ENCODE measurements at places on chromosomes 16 and 17.

DNA sequence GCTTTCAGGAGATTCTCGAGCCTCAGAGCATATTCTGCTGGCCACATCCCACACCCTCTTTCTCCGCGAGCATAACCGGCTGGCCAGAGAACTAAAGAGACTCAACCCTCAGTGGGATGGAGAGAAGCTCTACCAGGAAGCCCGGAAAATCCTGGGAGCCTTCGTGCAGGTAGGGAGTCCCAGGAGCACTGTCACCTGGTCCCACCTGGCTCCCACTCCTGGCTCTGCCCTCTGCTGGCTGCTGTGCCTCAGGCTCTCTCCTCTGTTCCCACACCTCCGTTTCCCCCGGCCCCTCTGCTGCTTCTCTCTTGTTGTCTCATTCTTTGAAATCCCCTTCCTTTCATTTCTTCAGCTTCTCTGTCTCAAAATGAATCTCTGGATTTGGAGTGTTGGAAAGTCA is 16.4 kb downstream of the LPO start:
- DNase-seq, result no peak

- peak; percentile 43 for DNase-seq
Measured at GRCh38 chr17:17205368-17206123, 587 bp downstream of the PLD6 start.

DNA sequence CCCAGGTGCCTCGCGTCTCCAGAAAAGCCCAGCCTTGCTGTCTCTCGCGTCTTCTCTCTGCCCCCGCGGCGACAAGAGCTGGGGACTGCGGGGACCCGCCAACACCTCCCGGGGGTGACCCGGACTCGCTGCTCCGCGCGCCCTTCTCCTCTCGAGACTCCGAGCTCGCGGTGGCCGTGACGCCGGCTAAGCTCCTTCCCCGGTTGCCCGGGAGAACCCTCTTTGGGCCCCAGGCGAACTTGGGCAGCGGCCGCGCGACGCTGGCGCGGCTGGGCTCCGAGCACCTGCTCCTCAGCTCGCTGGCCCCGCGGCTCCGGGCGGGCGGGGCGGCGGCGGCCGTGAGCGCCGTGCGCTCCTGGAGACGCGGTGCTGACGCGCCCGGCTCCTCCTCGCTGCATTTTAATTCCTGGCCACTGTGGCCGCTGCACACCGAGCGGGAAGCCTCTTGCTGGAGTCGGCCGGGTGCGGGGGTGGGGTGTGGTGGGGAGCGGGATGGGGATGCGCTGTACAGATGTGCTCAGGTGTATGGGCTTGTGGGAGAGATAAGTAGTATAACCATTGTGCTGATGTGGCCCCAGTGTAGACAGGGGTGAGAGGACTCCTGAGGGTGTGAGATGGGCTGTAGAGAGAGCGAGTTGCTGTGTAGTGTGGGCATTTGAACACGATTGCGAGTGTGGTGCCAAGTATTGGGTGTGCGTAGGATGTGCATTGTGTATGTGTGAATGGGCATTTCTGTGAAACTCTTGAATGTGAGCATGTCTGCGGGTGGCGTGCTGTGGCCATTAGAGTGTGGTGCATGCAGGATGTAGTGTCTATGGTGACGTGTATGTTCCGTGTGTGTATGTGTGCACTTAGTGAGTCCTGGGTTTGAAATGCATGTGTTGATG is at the start of gene ASIC2:
TSS of gene ASIC2 (minus strand) at position 315 of the 887 bp plus-strand sequence.
- no peak for DNase-seq

GRCh38 chr17:59485946-59486345 is 79.5 kb upstream of the DHX40 start:
- DNase-seq, result no peak

DNA sequence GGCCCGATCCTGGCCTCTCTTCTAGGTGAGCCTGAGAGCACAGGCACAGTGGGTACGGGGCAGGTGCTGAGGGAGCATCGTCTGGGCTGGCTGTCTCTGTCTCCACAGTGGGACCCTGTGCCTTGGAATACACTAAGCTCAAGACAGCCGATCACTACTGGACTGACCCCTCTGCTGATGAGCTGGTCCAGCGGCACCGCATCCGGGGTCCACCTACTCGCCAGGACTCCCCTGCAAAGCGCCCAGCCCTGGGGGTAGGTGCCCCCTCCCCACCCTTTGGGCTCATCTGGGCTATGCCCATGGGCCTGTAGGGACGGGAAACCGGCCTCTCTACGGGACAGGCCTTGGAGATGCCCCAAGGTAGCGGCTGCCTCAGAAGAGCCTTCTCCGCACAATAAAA is 25.6 kb downstream of the SGSM2 start:
- DNase-seq, result no peak

DNA sequence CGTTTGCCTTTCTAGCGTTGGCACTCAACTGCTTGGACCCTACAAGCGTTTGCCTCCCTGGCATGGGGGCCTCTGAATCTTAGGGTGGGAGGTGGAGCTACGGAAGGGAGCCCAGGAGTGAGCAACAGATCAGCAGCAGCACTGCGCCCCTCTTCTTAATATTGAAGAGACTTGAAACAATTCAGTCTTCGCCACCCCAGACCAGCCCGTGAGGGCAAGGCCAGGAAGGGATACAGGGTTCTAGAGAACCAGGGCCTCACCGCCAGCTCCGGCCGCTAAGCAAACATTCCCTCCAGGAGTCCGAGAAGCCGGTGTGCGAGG is 1.5 kb upstream of the GPRC5C start:
- DNase-seq, result no peak

DNA sequence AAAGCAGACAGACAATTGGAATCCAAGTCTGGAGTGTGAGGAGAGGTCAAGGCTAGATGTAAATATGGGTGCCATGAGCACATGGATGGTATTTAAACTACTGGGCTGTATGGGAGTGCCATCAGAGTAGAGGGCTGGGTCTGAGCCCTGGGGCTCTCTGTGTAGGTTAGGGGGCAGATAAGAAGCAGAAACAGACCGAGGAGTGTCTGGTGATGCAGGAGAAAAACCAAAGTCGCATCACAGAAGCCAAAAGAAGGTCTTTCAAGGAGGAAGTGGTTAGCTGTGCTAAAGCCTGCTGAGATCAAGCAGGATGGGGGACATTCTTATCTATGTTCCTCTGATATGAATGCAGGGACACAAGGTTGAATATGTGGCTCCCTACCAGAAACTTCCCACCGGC is 1.9 kb downstream of the TSEN54 start:
- DNase-seq, result no peak

- no peak for DNase-seq
Measured at GRCh38 chr17:54680410-54680809, 220.2 kb upstream of the TOM1L1 start.

- no peak for DNase-seq
Measured at GRCh38 chr16:3781421-3781820, 64.1 kb upstream of the TRAP1 start.

GRCh38 chr17:51461578-51462004 is 201.2 kb downstream of the UTP18 start:
- peak; percentile 58 for DNase-seq

DNA sequence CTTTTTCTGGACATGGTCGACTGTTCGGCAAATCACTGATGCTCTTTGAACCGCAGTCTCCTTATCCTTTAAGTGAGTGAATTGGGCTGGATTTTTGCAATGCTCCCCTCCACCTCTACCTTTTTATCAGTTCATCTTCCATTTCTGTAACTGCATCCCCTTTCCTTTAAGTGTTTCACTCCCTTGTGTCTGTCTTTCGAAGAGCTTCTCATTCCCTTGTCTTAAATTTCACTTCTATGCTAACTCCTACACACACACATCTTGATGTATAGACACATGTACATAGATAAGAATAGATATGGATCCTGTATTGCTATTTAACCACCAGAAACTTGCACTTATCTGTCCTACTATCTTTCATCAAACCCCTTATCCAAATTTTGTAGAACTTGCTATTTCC is 250.7 kb downstream of the PHKB start:
- no peak for DNase-seq

DNA sequence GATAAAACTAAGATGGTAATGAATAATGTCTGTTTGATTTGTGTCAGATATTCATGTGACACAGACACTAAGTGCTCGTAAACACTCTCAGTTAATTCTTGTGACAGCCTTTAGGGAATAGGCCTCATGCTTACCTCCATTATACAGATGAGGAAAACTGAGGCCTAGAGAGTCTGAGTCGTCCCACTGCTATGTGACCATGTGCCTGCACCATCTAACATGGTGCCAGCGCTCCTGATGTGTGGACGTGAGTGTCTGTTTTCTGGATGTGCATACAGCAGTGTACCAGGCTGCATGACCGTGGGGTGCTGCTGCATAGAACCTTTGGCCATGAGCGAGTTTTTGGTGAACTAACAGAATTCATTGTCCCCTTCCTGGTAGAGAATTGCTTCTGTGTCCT is 61.8 kb downstream of the MPRIP start:
- no peak for DNase-seq

DNA sequence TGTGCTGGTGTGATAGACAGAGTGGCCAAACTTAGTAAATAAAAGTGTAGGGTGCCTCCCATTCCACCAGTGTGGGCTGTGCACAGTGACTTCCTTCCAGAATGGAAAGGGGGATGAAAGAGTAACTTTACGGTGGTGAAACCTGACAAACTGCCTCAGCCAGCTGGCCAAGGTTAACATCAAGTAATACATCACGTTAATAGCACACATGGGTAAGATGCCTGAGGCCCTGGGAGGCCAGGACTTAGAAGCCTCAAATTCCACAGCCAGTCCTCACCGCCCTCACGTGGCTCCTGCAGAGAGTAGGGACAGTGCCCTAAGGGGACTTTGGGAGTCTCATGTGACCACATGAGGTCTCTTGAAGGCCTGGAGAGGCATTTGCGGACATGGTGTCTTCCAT is 14.1 kb downstream of the RMI2 start:
- no peak for DNase-seq

DNA sequence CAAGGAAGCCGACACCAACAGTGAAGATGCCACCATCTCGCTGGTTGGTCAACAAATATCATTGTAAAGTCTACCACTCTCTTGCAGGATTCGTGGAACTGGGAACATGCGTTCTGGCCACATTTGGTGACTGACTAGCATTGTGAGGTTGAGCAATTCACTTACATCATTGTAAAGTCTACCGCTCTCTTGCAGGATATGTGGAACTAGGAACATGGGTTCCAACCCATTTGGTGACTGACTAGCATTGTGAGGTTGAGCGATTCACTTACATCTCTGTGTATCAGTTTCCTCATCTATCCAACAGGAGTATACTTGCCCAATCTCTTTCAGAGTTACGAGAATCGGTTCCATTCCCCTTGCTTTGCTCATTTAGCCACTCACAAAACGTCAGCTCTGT is 42.6 kb upstream of the RPH3AL start:
- no peak for DNase-seq

- no peak for DNase-seq
Measured at GRCh38 chr16:86484240-86484639, 26.1 kb upstream of the FOXF1 start.

- no peak for DNase-seq
Measured at GRCh38 chr16:74773446-74774222, 986 bp downstream of the FA2H start.

- DNase-seq, result no peak
Measured at GRCh38 chr16:81542609-81543570, 98.3 kb downstream of the CMIP start.

- DNase-seq, result no peak
Measured at GRCh38 chr17:77709594-77709993, 248.9 kb upstream of the TNRC6C start.

GRCh38 chr17:13753771-13754170 is 152.0 kb upstream of the HS3ST3A1 start:
- no peak for DNase-seq

- no peak for DNase-seq
Measured at GRCh38 chr16:49839017-49839825, 16.7 kb downstream of the ZNF423 start.

DNA sequence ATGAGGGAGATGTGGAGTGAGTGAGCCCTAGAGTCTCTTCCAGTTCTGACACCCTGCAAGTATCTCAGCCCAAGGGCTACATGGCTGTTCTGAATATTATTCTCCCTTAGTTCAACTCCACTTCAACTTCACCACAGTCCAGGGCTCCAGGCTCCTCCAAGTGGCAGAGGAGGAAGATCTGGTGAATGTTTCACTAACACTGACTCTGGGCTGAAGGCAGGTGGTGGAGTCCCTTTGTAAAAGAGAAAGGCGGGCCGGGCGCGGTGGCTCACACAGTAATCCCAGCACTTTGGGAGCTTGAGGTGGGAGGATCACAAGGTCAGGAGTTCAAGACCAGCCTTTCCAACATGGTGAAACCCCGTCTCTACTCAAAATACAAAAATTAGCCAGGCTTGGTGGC is 13.6 kb downstream of the CCDC92B start:
- DNase-seq, result no peak

DNA sequence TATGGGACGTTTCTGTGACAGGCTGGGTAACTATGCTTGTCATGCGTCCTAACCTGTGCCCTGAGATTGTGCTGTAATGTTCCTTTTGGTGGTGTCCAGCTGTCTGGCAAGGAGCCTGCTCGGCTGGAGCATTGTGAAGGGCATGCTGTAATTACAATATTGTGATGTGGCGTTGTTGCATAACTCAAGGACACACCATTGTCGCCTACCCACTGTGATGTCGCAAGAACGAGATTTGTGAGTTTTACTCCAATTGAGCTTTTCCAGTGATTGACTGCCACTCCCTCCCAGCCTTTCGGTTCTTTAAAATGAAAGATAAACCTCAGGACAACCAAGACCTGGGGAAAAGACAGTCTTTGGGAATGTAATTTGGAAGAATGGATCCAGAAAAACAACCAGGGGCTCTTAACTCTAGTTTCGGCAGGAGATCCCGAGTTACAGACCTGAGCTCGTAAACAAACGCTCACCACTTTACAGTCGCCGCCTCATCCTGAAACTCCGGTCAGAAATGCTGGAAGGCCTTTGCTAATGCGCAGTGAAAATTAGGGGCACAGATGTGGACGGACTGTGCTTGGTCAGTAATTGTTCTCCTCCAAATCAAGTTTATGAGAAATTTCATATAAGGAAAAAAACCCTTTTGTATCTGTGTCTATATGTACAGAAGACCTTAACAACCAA is 1.3 kb downstream of the ZNF750 start:
- no peak for DNase-seq

DNA sequence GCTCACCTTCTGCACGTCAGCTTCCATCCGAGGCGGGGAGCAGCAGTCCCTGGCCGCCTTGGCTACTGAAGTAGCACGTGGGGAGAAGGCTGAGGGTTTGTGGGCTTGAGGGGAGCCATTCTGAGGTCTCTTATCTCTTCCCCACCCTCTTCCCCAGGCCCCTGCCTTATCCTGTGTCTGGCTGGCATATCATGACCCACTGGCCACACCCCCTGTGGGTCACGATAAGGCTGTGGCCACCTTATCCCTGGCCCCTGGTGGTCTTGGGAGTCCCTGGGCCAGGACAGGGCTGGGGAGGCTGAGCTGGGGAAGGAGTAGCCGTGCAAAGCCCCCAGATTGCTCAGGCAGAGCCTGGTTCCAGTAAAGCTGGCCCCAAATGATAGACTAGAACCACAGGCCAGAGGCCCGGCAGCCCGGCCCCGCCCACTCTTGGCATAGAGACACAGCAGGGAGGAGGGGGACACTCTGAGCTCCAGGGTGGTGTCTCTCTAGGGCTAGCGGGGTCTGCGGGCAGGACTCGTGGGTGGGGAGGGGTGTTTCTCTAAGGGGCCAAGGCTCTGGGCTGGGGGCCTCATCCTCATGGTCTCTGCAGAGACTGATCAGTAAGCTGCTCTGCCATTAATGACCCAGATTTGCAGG is 7.6 kb downstream of the SPNS2 start:
- no peak for DNase-seq

GRCh38 chr17:50015146-50015545 is 20.1 kb upstream of the DLX3 start:
- DNase-seq, result no peak
